ENCODE measurements at places on chromosomes 3 and 15.

- DNase-seq = no peak
These were observed 52.0 kb downstream of the FBXO22 start for GRCh38 chr15:75955720-75956119.

- no peak for DNase-seq
These were observed 630 bp downstream of the SNRK start for GRCh38 chr3:43286841-43287499.

- no peak for DNase-seq
These were observed 26.5 kb downstream of the ZBTB20 start for GRCh38 chr3:115120597-115120996.

DNA sequence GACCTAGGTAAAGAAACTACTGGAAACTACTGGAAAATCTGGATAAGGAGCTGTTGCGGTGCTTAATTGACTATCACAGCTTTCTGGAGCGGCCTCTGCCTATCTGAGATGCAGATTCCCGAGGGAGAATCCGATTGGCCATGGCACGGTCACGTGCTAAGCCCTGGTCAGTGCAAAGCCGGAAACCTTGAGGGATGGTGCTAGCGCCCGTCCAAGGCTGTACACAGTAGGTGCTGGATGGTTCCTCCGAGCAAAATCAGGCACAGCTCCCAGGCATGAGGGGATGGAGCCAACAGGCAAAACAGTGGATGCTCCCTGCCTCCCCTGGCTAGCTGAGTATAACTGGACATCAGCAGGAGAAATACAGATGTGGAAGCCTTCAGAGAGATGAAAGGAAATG, 238.7 kb upstream of the HES1 start:
- no peak for DNase-seq

- DNase-seq = no peak
These were observed 279.5 kb upstream of the NECTIN3 start for GRCh38 chr3:110791995-110792686.

DNA sequence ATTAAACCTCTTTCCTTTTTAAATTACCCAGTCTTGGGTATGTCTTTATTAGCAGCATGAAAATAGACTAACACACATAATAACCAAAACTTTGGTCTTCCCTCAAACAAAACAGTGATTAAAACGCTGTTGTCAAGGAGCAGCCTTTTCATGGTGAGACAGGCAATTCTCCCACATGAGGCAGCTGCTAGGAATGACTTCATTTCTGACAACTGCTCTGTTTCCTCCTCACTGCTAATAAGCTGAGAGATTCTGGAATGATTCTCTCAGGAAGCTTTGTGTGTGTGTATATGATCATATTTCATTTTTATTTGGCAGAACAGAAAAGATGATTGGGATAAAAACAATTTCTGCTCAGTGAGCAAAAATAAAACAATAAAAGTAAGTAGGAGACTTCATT, 580.6 kb upstream of the ADAMTS9 start:
- no peak for DNase-seq
